ENCODE measurements at places on chromosomes 13 and 19.

GRCh38 chr19:389255-389934 lies 19.6 kb downstream of the C2CD4C start:
- DNase-seq: no peak

- no peak for DNase-seq
Measured at GRCh38 chr13:81664872-81665271, 1323.9 kb upstream of the SPRY2 start.

GRCh38 chr13:80276371-80277289 lies 64.3 kb downstream of the SPRY2 start:
- no peak for DNase-seq

- no peak for DNase-seq
Measured at GRCh38 chr13:38767506-38768265, 80.8 kb downstream of the FREM2 start.

- DNase-seq: no peak
Measured at GRCh38 chr13:112722433-112723263, 32.8 kb downstream of the ATP11A start.

GRCh38 chr13:43831088-43831487 lies 44.3 kb upstream of the ENOX1 start:
- DNase-seq: no peak

- no peak for DNase-seq
Measured at GRCh38 chr19:2191456-2192310, 27.9 kb downstream of the DOT1L start.

DNA sequence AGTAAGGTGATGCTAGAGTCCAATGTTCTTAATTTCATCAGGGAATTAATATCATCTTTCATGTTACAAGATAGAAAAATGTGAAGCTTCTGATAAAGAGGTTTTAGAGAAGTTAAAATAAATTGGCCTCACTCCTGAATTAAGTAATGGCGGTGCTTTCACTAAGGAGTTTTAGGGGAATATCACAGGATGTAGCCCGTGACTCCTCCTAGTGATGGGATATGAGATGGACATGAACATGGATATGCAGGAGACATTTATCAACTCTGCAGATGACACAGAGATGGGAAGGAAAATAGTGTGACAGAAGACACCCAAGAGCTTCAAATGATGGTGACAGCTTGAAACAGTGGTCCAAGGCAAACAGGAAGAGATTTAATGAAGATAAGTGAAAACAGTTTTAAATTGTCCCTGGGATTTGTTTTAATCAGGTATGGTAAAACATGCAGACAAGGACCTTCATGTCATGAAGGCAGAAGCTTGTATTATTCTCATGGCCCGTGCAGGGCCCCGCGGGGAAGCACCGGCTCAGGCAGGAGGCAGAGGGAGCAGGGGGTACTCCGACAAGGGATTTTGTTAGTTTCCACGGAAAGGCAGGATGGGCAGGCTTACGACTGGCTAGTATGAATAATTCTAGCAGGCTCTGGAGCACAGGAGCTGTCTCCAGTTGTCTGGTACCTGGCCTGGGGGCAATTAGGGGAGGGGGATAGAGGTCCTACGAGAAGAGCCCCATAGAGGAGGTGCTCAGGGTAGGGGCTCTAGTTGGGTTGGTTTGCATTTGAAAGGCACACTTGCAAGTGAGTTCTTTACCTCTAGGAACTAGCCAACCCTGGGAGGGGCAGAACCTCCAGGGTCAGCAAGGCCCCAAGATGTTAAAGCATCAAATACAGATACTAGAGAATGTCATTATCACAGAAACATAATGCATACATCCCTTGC lies 38.7 kb upstream of the FARP1 start:
- DNase-seq: no peak

DNA sequence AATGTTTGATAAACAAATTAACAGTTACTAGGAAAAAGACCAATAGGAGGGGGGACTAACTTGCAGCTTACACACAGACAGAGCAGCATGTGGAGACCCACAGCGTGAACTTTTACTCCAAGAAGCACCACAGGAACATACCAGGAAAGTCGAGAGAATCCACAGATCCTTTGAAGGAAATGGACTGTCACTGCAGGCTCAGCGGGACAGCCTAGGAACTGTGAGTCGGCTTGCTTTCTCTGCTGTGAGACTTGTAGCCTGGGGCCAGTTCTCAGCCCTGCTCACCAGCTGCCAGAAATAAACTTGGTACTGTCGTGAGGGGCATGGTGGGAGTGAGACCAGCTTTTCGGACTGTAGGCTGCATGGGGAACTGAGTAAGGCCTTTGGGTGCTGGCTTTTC lies 1211.5 kb downstream of the PCDH17 start:
- DNase-seq: no peak

- no peak for DNase-seq
Measured at GRCh38 chr19:16316506-16316882, 8.1 kb upstream of the KLF2 start.

GRCh38 chr13:105193026-105193425 lies 1342.4 kb downstream of the EFNB2 start:
- DNase-seq: no peak

DNA sequence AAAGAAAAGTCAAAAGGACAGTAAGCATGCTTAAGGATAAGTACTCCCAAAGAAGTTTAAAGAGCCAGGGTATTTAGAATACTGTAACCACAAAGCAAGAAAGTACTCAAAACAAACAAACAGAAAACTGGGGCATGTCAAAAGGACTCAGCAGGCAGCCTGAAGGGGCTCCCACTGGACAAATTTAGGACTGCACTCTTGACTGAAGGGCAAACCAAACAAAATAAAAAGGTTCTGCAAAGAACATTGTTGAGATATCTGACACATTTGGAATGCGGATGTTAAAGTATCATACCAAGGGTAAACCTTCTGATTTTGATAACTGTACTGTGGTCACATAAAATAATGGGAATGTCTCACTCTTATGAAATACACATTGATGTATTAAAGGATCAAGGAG lies 157.4 kb downstream of the TNFSF13B start:
- no peak for DNase-seq

DNA sequence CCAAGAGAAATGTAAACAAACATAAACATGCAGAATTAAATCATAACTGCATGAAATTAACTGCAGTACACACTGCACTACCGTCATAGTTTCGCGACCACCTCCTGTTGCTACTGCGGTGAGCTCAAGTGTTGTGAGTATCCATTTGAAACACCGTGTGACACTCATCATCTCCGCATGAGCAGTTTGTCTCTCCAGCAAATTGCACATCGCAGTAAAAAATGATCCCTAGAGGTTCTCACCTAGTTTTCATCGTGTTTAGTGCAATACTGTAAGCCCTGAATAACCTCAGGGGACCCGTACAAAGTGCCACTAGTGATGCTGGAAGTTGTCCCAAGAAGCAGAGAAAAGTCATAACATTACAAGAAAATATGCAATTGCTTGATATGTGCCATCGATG lies 147.7 kb downstream of the DPF1 start:
- no peak for DNase-seq

GRCh38 chr19:33522371-33522662 lies 726 bp upstream of the PEPD start:
- DNase-seq: no peak

DNA sequence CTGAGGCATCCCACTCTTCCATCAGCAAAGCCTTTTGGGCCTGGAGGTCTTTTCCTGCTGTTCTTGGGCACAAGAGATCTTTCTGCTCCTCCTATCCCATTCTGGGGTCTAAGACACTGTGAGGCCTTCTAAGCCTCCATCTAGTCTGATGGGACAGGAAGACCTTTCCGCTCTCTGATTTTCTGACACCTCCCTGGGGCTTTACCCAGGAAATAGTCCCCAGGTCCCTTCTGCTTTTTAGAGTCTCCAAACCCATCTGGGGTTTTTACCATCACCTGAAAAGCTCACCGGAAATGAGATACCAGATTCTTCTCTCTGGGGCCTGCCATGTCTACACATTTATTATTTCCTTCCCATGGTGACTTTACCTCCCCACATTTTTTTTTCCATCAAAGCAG lies 21.1 kb downstream of the CLEC17A start:
- DNase-seq: no peak

Data from naive thymus-derived CD4-positive, alpha-beta T cell (primary cell).